ENCODE measurements at places on chromosomes 5 and 9.
A peak's percentile ranks its signal among the peaks of the same experiment; 100 is the strongest.

DNA sequence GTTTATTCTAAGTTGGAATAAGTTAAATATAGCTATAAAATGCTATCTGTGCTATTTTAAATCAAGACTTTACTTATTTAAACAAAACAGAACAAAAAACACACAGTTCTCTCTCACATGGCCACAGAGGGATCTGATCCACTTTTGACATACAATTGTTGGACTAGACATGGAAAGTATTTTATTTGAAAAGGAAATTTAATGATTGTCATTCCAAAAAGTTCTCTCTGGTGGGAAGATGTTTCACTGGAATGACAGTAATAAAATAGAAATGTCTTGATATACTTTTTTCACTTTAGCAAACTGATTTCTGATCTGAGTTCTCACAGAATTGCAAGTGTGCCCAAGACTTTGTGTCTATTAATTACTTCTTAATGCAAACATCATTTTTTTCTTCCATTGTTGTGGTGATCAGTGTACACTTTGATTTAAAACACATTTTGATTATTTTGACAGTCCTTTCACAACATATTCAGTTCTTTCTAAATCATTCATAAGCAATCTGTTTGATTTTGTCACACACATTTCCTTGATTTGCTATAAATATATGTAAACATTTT is 30.1 kb upstream of the MINAR2 start:
- no peak for DNase-seq

- DNase-seq: peak; percentile 51
These were observed 950 bp downstream of the RGMB start for GRCh38 chr5:98774192-98775033.

GRCh38 chr9:130670644-130671043 is 6.2 kb downstream of the PRDM12 start:
- no peak for DNase-seq

- DNase-seq: peak; percentile 98
These were observed 27.6 kb downstream of the IL7R start for GRCh38 chr5:35884191-35884769.

- no peak for DNase-seq
These were observed 37.4 kb downstream of the ELOVL7 start for GRCh38 chr5:60806591-60807243.

DNA sequence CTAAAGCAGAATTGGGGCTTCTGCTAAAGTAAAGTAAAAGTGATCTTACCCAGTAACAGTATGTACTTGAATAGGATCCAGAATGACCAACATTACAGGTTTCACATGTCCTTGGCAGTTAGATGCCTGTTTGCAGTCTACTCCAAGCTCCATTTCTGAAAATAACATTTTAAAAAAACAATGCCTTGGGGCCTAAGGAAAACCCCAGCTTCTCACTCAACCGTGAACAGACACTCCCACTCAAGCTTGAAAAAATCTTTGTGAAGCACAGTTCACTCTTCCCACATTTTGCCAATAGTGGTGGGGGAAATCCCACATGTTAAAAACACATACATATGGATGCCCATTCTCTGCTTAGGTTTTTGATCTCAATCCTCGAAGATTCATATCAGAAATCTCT is 304.1 kb downstream of the ARRDC3 start:
- no peak for DNase-seq

DNA sequence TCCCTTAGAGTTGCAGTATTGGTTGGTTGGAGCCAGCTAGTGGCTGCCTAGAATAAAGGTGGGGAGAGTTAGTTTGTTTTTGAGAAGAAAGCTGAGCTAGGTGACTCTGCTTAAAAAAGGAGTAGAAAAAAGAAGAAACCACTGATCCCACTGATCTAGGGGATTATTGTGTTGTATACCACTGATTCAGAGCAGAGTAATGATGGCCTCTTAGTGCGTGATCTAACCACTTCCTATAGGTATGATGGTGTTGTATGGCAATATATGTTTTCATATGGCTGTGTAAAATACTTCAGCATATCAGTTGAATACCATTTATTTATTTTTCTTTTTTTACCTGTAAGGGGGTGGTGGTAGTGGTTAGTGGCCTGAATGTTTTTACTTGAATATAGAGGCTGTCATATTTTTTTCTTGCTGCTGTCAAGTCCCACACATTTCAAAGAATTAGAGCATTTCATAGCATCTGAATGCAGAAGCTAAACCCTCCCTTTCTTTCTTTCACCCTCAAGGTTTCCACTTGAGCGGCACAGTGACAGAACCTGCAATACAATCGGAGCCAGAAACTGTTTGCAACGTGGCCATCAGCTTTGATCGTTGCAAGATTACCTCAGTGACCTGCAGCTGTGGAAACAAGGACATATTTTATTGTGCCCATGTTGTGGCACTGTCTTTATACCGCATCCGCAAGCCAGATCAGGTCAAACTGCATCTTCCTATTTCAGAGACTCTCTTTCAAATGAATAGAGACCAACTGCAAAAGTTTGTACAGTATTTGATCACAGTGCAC is 140.3 kb downstream of the ZSWIM6 start:
- DNase-seq: no peak

- DNase-seq: peak; percentile 95
These were observed 1.3 kb downstream of the TNFSF15 start for GRCh38 chr9:114804505-114804904.

GRCh38 chr9:109977521-109977920 is 197.5 kb downstream of the PALM2AKAP2 start:
- DNase-seq: no peak

Measured in EL (cell line).